Neuronal stem cell (in vitro differentiated cells): ENCODE measurements at places on chromosomes 3 and 15.

GRCh38 chr15:74781431-74782258, at the start of gene CSK:
Gene CSK (plus strand): TSS chr15:74782080. CDS start chr15:74798298, 16,218 bp downstream.
- H3K4me1 ChIP-seq = peaks cover 36% of the 10 kb centered on the region
- peak within 1 kb of the TSS; percentile 40 for H3K27ac ChIP-seq
- no peaks in the 10 kb centered on the region for H3K27me3 ChIP-seq
- H3K36me3 ChIP-seq = peaks cover 20% of the 10 kb centered on the region
- peak; percentile 73 for DNase-seq

DNA sequence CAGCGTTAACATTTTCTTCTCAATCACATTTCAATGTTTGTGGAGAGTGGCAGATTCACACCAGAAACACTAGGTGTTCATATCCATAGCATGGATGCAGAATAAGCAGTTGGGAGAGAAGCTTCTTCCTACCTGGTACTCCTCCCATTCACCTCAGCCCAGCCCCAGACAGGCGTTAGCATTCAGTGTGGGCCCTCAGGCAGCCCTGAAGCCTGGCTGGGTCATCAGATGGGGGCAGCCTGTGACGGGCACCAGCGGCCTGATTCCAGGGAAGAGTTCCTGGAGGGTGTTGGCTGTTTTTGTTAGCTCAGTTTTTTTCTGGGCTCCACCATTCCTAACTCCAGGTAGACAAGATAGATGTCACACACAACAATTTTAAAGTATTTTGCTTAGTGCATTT, 31.1 kb downstream of the APH1B start:
- H3K27ac ChIP-seq = no peak overlapping the region
- no peak overlapping the region for H3K4me3 ChIP-seq
- no peaks in the 10 kb centered on the region for H3K36me3 ChIP-seq
- peaks cover 6% of the 10 kb centered on the region for H3K4me1 ChIP-seq
- H3K27me3 ChIP-seq = no peaks in the 10 kb centered on the region
- no peak for DNase-seq

- no peak overlapping the region for H3K27ac ChIP-seq
- H3K4me1 ChIP-seq = no peaks in the 10 kb centered on the region
- no peak overlapping the region for H3K4me3 ChIP-seq
- H3K27me3 ChIP-seq = no peaks in the 10 kb centered on the region
- no peaks in the 10 kb centered on the region for H3K36me3 ChIP-seq
Measured at GRCh38 chr3:115960799-115961198, 337.5 kb downstream of the GAP43 start.

GRCh38 chr3:156764751-156765150, 61.4 kb upstream of the LEKR1 start:
- no peak overlapping the region for H3K27ac ChIP-seq
- no peak overlapping the region for H3K4me3 ChIP-seq
- no peaks in the 10 kb centered on the region for H3K36me3 ChIP-seq
- H3K27me3 ChIP-seq = no peaks in the 10 kb centered on the region
- H3K4me1 ChIP-seq = peaks cover 21% of the 10 kb centered on the region

GRCh38 chr3:192685801-192686200, 41.5 kb downstream of the FGF12 start:
- no peak for DNase-seq
- H3K4me3 ChIP-seq = no peak overlapping the region
- no peaks in the 10 kb centered on the region for H3K4me1 ChIP-seq
- H3K27me3 ChIP-seq = no peaks in the 10 kb centered on the region
- no peak overlapping the region for H3K27ac ChIP-seq

- no peaks in the 10 kb centered on the region for H3K27me3 ChIP-seq
- no peak overlapping the region for H3K4me3 ChIP-seq
- no peak overlapping the region for H3K27ac ChIP-seq
- DNase-seq = no peak
- H3K36me3 ChIP-seq = no peaks in the 10 kb centered on the region
Measured at GRCh38 chr3:170442947-170443346, 24.3 kb downstream of the CLDN11 start.

DNA sequence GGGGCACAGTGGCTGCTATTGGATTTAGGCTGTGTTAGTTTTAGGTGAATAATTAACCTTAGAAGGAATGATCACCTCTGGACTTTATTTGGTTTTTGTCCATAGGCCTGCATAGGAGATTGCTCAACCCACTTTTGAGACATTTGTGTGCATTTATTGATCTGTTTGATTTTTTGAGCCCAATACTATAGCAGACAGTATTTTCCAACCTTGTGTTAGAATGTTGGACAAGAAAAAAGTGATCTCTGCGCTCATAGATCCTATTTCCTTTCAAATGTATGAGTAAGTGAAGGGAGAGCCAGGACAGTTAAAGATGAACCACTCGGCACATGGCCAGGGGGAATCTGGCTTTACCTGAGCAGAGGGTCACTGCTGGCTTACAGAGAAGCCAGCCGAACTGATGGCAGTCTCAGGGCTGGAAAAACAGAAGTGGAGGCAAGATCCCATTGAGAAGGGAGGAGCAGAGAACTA, 8.8 kb upstream of the TOPBP1 start:
- no peak overlapping the region for H3K27ac ChIP-seq
- H3K27me3 ChIP-seq = peaks cover 50% of the 10 kb centered on the region
- H3K36me3 ChIP-seq = no peaks in the 10 kb centered on the region
- no peak for DNase-seq

GRCh38 chr3:35971686-35972085, 332.4 kb downstream of the ARPP21 start:
- H3K36me3 ChIP-seq = no peaks in the 10 kb centered on the region
- no peak overlapping the region for H3K27ac ChIP-seq
- no peak for DNase-seq
- H3K4me1 ChIP-seq = no peaks in the 10 kb centered on the region

DNA sequence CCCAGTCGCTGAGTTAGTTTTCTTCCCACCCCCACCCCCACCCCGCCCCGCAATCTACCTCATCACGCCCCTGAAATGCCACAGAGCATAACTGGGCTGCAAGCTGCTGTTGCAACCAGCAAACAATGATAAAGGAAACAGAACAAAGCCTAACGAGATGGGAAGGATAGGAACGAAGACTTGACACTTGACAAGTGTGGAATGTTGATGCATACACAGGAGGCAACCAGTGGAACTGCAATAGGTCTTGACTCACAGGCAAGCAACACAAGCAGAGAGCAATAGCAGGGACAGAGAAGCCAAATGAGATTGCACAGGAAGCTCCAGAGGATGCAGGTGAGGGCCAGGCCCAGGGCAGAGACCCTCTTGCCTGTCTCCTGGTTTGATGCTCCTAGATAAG, 225.9 kb downstream of the IGSF11 start:
- peak; percentile 24 for DNase-seq
- H3K27me3 ChIP-seq = no peaks in the 10 kb centered on the region
- peaks cover 3% of the 10 kb centered on the region for H3K4me1 ChIP-seq
- H3K27ac ChIP-seq = no peak overlapping the region

DNA sequence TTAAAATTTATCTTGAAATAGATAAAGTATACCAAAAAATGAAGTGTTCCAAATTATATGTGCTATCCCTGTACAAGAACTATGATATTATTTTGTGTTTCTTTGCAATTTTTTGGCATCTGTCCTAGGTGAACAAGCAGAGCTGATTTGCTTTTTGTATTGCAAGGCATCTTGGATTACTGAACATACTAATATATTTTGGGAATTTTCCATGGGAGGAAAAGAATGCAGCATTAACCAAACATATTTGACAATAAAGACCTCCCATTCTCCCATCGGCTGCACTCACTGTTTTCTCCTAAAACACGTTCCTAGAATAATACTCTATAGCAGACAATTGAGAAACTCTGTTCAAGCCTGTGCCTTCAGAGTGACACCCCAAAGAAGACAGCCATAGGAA, 265.1 kb upstream of the ALCAM start:
- H3K4me3 ChIP-seq = no peak overlapping the region
- no peaks in the 10 kb centered on the region for H3K27me3 ChIP-seq
- DNase-seq = no peak
- H3K36me3 ChIP-seq = no peaks in the 10 kb centered on the region

DNA sequence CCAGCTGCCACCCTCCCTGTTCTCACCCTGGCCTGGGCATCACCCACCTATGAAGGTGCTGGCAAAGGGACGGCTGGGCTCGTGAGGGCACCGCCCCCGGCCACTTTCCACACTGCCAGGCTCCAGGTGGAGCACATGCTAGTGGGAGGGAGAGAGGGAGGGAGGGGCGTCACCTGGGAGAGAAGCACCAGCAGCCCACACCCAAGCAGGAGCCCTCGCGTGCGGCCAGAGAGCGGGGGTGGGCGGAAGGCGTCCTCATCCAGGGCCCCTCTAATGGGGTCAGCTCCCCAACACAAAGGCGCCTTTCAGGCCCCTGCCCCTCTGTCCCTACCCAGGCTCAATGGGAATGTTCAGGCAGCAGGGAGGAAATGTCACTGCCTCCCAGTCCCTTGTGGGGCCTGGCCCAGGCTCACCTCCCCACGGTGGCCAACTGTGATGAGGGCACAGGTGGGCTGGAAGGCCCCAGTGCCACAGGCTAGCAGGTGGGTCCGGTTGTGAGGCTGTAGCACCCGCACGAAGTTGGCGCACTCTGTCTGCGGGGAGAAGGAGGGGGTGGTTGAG, 3.1 kb downstream of the SEMA3G start:
- no peak for DNase-seq
- no peaks in the 10 kb centered on the region for H3K36me3 ChIP-seq
- no peak overlapping the region for H3K4me3 ChIP-seq
- no peak overlapping the region for H3K27ac ChIP-seq
- peaks cover 18% of the 10 kb centered on the region for H3K4me1 ChIP-seq

DNA sequence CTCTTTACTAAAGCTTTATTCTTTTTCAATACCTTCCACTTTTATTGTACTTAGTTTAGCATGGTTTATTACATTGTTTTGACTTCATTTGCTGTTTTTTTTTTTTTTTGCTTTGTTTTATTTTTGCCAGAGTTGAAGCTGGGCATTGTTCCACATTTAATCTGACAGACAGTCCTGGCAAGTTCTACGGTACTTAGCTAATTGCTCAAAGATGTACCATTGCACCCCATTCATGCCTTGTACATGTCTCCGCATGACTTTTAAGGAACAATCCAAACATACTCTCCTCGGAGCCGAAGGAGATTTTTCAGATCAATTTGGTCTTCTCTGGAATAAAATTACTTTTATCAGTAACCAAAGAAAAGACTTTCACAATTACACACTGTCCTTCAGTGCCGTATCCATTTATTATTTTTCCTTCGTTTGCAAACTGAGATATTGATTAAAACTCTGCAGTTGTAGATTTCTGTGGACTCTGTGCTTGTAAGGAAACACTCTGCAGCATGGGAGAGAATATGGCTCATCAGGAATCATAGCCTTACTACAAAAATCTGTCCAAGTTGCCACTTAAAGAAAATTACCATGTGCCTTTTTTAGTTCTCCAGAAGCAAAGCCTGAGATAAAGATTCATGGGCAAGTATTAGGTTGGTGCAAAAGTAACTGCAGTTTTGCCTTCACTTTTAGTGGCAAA, 952.0 kb downstream of the AGBL1 start:
- H3K4me3 ChIP-seq = no peak overlapping the region
- no peaks in the 10 kb centered on the region for H3K36me3 ChIP-seq
- H3K4me1 ChIP-seq = no peaks in the 10 kb centered on the region
- DNase-seq = no peak
- H3K27ac ChIP-seq = no peak overlapping the region
